ENCODE measurements at places on chromosomes 7 and 10.
A peak's percentile ranks its signal among the peaks of the same experiment; 100 is the strongest.

- peak; percentile 48 for DNase-seq
Observed at GRCh38 chr7:24926623-24927524, 53.1 kb downstream of the OSBPL3 start.

GRCh38 chr10:35423505-35424306 is 87.4 kb downstream of the CCNY start:
- peak; percentile 36 for DNase-seq

GRCh38 chr7:132254455-132254854 is 321.8 kb downstream of the PLXNA4 start:
- DNase-seq, result no peak

GRCh38 chr7:111384065-111384891 is 178.0 kb downstream of the IMMP2L start:
- peak; percentile 23 for DNase-seq

- no peak for DNase-seq
Observed at GRCh38 chr10:121457729-121458128, 140.5 kb downstream of the FGFR2 start.

DNA sequence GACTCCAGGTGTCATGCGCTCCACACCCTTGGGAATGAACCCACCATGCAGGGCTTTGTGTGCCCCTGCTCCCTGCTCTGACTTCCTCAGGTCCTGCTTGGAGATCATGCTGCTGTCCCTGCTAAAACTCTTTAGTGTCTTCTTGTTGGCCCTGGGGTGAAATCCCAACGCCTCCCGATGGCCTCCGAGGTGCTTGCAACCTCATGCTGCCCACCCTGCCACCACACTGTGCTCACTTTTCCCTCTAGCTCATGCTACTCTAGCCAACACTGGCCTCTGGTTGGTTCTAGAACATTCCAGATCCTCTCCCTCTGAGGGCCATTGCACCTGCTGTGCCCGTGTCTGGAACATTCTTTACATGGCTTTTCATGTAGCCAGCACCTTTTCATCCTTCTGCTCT is 227.7 kb downstream of the ADAM12 start:
- DNase-seq, result no peak

DNA sequence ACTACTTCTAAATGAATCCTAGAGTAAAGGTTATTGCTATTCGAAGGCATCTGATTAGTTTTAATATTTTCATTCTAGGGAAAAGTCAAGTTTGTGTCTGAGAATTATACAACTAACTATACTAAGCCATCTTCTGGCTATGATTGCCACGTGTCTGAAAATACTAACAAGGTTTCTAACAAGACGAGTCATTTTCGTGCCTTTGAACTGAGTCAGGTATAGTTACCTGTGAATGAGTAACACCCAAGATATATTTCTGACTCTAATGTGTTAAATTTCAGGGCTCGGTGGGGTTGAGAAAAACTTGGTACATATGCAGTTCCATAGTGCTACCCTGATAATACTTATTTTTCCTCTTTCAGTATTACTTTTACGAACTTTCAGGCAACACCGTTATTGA is 35.5 kb downstream of the TASOR2 start:
- no peak for DNase-seq

- no peak for DNase-seq
Observed at GRCh38 chr7:135391514-135391913, 118.4 kb downstream of the CNOT4 start.

DNA sequence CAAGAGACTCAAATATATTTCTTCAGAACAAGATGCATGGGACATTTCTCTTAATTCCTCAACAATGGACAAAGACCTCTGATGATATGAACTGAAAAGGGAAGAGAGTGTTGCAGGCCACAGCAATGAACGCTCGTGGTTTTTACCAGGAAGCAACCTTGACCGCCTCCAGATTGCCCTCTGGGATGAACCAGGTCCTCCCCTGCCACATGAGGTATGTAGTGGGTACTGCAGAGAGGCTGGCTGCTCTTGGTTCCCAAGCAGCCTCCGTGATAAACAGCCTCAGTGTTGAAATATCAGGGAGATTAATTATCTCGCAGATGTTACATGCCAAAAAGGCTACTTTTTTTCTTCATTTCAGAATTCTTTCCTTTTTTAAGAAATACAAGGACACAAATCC is 338.8 kb downstream of the ELMO1 start:
- no peak for DNase-seq

DNA sequence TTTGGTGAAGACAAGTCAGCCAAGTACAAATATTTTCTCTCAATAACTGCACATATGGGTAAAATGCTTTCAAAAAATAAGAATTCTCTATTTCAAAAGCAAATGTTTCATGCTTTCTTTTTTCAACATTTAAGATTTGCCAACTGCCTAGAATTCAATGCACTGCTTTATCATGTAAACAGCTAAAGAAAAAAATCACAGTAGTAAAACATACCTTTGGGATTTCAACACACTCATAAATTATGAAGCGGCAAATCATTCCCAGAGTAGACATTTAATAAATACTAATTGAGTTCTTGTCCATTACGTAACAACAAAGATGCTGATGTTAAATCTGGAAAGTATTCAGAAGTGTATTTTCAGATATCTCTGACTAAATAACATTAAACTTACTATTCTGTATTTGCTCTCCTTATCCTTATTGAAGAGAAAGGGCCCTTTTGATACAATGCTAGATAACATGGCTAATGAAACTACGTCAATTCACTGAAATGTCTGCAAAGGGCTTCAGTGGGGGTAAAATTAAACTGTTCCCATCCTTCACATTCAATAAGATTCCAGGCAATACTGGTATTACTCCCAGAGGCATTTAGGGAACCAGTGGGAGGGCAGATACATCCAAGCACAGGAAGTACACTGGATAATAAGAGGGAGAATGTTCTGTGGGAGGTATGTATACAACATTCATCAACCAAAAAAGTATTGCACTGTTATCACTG is 13.9 kb downstream of the NAPEPLD start:
- peak; percentile 12 for DNase-seq

DNA sequence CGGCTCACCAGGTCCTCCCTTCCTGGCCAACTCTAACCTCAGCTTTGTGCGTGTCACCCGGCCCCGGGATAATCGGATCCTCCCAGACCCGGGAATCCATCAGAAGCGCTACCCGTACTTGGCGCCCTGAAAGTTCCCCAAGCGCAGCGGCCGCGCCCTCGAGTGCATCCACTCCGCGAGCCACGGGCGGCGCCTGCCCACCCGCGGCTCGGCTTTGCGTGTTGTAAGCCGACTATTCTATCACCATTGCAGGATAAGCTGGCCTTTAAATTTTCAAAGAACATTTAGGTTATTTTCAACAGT is 35.7 kb upstream of the EBLN1 start:
- no peak for DNase-seq

DNA sequence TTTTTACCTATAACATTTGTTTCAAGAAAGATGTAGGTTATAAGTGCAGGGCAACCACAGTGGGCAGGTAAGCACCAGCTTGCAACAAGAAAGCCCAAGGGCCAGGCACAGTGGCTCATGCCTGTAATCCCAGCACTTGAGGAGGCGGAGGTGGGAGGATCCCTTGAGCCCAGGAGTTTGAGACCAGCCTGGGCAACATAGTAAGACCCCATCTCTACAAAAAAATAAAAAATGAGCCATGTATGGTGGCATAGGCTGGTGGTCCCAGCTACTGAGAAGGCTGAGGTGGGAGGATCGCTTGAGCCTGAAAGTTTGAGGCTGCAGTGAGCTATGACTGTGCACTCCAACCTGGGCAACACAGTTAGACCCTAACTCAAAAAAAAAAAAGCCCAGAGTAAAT is 12.8 kb downstream of the BCL7B start:
- DNase-seq, result no peak

DNA sequence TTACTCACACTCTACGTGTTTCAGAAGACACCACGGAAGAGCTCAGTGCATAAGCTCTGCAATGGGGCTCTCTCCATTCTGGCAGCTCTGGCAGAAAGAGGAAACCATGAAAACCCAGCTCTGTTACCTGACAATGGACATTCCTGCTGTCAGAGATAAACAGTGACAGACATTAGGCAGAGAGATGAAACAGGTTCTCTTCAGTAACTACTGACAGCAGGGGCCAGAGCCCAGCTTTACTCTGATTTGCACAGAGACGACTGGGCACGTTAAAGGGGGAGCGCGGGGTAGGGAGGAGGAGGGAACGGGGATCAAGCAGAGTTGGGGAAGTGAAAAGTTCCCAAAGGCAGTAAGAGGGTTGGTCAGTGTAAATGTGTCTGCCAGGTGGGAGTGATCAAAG is 206.1 kb downstream of the RAMP3 start:
- no peak for DNase-seq

DNA sequence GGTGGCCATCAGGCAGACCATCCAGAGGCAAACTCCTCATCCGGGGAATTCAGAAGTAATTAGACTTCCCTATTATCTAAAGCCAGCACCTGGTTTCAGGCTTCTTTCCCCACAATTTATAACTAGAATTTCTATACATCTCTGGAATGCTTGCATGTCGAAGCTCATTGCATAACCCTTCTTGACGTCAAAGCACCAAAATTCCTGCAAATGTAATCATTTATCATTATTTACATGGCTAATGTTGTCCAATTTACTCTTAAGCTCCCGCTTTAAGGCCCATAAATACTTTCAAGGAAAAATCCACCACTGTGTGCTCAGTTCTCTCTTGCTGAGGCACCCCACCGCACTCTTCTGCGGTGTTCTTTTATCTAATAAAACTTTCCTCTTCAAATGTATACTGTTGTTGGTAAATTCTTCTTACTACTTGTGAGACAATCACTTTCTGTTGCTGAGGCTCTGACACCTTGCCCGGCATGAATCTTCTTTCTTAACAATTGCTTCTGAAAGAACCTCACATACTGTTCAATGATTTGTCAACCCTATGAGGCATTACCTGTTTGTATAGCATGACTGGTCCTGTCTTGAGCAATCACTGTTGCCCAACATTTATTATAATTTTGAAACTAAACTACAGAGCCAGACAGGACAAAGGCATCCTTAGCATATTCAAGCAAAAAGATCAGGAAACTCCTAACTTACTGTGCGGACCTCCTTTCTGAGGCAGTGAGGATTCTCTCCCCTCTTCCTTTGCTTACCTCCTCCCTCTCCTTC is 17.4 kb upstream of the GPR141 start:
- DNase-seq, result no peak

DNA sequence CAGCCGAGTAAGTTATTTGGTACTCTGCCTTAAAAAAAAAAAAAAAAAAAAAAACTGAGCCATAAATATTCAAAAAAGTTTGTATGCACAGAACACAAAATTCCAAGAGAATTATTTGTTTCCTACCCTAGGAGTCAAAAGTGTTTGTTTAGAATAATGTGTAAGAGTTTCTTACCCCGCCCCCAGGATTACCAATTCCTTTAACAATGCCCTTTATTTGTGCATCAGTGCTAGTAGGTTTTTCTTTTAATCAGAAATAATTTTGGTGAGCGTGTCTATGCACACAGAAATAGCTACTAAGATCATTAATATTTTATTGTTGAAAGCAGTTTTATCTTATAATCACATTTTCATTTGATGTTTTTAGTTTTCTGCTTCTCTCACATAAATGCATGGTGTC is 374.6 kb downstream of the DPP6 start:
- DNase-seq, result no peak

DNA sequence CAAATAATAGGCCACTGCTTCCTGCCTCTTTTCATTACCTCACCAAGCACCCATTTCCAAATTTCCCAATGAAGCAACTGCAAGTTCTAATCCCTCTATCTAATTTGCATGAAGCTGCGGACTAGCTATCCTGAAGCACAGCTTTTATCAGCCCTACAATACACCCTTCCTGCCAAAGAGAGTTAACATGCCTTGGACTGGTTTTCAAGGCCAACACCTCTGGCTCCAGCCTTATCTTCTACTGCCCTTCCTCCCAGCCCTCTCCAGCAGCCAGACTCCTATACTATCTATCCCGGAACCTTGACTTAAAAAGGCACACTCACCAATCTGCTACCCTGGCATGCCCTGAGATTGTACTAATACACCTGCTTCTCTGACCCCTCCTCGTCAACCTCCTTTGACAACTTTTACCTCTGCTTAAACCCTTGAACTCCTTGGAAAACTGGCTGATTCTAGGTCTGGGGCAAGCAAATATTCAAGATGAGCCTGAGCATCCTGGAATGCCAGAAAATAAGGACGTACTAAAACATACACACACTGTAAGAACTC is 73.4 kb downstream of the SGMS1 start:
- DNase-seq, result no peak

DNA sequence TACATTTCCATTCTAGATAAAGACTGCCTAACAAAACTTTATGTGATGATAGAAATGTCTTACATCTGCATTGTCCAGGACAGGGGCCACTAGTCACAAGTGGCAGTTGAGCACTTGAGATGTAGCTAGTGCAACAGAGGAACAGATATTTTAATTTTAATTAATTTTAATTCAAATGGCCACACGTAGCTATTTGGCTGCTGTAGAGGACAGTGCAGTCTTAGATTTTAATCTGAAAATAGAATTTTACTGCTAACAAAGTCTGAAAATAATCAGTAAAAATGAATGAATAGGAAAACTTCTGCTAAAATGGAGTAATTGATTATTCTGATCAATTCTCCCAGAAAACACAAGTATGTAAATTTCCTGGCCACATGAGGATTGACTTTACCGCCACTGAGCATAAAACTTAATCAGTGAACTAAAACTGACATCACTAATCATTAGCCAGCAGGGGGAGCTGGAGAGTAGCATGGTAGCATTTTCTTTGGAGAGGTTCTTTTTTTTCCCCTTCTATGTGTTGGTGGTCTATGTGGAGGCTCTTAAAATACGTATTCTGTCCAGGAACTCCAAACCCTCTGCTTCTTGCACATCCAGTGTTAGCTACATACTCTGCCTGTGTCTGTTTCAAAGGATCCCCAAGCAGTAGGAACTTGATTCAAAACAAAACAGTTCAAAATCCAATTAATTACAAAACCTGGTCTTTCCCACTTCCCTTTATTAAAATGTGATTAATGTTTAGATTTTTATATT is 52.1 kb downstream of the TSPAN12 start:
- DNase-seq, result peak; percentile 20

DNA sequence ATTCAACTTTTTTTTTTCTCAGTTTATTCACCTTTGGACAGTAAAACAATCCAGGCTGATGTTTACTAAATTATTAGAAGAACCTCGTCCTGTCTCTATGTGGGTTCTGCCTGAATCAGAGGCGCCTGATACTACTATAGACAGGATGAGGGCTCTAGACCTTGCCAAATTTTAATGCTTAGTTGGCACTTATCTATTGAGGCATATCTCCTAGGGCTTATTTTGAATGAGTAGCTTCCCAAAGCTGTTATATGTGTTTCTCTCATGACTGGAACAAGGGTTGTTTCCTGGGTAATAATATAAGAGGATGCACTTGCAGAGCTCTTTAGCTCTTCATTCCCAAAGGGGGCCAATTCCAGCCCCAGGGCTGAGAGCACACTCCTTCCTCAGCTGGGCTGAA is 23.6 kb downstream of the HECW1 start:
- no peak for DNase-seq

- no peak for DNase-seq
Observed at GRCh38 chr7:158606671-158607424, 19.2 kb upstream of the PTPRN2 start.

Measured in foreskin fibroblast (primary cell).